ENCODE measurements at places on chromosomes 13 and 19. TPM values are rescaled to one million over a fixed set of nuclear protein-coding genes. Genes with fewer than 3 reads are reported as not detected.

DNA sequence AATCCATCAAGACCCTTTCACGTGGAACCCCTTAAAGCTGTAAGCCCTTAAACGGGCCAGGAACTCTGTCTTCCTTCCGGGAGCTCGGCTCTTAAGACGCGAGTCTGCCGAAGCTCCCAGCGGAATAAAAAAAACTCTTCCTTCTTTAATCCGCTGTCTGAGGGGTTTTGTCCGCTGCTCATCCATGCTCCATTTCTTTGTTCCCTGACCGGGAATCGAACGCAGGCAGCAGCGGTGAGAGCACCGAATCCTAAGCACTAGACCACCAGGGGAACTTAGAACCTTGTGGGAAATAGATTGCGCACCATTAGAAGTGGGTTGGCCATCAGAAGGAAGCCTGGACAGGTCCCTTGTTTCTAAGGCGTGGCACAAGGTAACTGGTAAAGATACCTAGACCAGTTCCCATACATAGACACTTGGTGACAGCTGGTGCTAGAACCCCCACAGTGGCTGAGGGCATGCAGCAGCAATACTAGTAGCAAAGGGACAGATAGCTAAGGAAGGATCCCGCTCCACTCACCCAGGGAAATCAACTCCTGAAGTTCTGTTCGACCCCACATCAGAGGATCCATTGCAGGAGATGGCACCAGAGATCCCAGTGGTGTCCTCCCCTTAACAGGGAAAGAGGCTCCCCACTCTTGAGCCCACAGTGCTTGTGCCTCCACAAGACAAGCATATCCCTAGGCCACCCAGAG lies 1.5 kb upstream of the RGCC start:
- no peaks in the 10 kb centered on the region for H3K36me3 ChIP-seq
- peaks cover 23% of the 10 kb centered on the region for H3K27me3 ChIP-seq
- no peaks in the 10 kb centered on the region for H3K4me1 ChIP-seq

DNA sequence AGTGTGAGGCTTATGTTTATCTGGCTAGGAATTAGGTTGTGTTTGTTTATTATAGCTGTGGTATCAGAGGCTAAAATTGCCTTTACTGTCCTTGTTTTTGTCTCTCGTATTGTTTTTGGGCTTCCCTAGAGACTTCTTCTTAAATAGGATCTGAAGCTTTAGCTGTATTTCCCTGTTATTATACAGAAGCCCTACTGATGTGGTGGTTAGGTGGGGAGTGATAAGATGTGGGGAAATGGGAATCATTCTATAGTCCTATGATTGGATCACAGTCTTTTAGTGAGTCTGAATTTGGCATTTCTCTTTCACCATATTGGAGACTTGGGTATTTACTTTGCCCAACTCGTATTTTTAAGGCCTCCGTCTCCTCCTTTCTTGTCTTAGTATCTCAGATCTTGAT lies 8.3 kb upstream of the KL start:
- H3K4me3 ChIP-seq, result no peak overlapping the region
- H3K4me1 ChIP-seq, result no peaks in the 10 kb centered on the region
- H3K27ac ChIP-seq, result no peak overlapping the region
- H3K27me3 ChIP-seq, result no peaks in the 10 kb centered on the region
- H3K36me3 ChIP-seq, result no peaks in the 10 kb centered on the region

- H3K4me3 ChIP-seq, result peak within 1 kb of the TSS; percentile 72
- H3K27me3 ChIP-seq, result no peaks in the 10 kb centered on the region
- peak; percentile 98 for DNase-seq
- H3K27ac ChIP-seq, result peak within 1 kb of the TSS; percentile 92
Observed at GRCh38 chr19:12551060-12551832, at the start of gene ZNF564. ZNF564 (minus strand) TSS chr19:12551482; CDS start chr19:12551332, 150 bp downstream.

DNA sequence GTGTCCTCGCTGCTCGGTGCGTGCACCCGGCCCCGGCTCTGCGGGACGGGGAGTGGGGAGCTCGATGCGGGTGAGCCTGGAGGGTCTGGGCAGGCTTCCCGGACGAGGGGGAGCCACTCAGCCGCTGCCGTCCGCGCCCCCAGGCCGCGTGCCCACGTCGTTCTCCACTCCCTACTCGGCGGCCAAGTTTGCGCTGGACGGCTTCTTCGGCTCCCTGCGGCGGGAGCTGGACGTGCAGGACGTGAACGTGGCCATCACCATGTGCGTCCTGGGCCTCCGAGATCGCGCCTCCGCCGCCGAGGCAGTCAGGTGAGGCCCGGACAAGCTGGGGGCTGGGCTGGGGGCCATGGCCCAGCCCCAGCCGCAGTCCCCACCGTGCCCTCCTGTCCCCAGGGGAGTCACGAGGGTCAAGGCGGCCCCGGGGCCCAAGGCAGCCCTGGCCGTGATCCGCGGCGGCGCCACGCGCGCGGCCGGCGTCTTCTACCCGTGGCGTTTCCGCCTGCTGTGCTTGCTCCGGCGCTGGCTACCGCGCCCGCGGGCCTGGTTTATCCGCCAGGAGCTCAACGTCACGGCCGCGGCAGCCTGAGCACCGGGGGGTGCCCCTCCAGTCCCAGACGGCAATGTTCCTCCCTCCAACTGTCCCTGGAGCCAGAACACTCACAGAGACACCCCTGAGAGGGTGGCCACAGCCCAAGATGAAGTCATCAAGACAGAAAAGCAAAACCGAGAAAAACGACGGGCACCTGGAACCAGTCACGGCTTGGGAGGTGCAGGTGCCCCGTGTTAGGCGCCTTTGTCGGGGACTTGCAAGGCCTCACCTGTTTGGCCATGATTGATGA lies 2.5 kb upstream of the RPL36 start:
- no peaks in the 10 kb centered on the region for H3K36me3 ChIP-seq
- H3K27me3 ChIP-seq, result no peaks in the 10 kb centered on the region
- no peak for DNase-seq
- H3K4me3 ChIP-seq, result peak overlapping the region; percentile 57
- H3K4me1 ChIP-seq, result peaks cover 11% of the 10 kb centered on the region

DNA sequence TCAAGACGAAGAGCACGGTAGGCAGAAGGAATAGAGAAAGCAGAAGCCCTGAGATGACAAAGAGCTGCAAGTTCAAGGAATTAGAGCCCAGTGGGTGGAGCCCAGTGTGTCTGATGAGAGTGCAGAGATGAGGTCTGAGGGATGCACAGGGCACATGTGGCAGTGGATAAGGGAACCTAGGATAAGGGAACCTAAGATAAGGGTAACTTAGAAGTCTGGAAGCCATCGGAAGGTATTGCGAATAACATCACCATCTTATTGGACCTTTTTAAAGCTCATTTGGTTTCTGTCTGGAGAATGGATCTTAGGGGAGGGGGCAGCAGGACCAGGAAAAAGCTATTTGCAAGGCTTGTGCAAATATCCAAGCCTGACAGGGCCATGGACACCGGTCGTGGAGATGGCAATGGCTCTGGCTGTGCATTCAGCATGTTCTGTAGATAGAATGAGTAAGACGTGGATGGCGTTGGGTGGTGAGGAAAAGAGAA lies 1.3 kb downstream of the FPR3 start:
- H3K4me1 ChIP-seq, result no peaks in the 10 kb centered on the region
- no peak overlapping the region for H3K27ac ChIP-seq
- H3K36me3 ChIP-seq, result no peaks in the 10 kb centered on the region
- H3K27me3 ChIP-seq, result no peaks in the 10 kb centered on the region
- no peak overlapping the region for H3K4me3 ChIP-seq

DNA sequence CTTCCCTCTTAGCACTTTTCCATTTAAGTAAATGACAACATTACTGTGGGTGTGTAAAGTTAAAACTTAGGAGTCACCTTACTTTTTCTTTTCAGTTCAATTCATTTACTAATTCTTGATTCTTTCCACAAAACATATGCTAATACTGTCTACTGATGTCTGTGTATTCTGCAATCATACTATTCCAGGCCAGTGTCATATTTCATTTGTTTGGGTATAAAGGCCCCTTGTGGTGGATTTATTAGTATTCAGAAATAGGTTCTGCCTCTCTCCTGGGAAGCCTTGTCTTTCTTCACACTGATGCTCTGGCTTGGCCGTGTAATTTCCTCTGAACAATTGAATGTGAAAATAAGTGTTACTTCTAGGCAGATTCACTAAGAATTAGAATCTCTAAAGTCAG lies 621.9 kb upstream of the SPRY2 start:
- H3K4me3 ChIP-seq, result no peak overlapping the region
- no peaks in the 10 kb centered on the region for H3K27me3 ChIP-seq
- H3K4me1 ChIP-seq, result no peaks in the 10 kb centered on the region
- no peak overlapping the region for H3K27ac ChIP-seq
- DNase-seq, result no peak

- no peak overlapping the region for H3K4me3 ChIP-seq
- no peak for DNase-seq
- H3K4me1 ChIP-seq, result no peaks in the 10 kb centered on the region
- no peak overlapping the region for H3K27ac ChIP-seq
- H3K27me3 ChIP-seq, result no peaks in the 10 kb centered on the region
Observed at GRCh38 chr13:102141625-102142472, 260.0 kb downstream of the FGF14 start.

DNA sequence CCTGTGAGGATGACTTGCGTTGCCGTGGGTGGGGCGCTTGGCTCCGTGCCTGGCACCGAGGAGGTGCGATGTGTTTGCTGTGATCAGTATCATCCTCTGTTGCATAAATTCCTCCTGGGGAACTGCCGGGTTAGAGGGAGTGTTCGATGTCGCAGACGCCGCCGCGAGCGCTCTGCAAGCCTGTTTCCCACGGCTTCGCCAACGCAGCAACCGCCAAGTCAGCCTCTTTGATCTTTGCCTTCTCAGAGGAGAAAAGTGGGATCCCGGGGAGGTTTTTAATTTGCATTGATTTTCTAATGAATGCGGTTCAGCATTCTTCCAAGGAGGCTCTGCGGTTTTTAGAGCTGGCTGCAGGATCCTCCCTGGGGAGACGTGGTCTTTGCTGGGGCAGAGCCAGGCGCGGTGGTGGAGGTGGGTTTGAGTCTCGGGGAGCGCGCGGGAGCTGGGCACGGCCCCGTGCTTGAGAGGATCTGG lies 7.6 kb downstream of the GPR32 start:
- DNase-seq, result no peak
- H3K4me1 ChIP-seq, result no peaks in the 10 kb centered on the region
- H3K27me3 ChIP-seq, result peaks cover 13% of the 10 kb centered on the region
- no peaks in the 10 kb centered on the region for H3K36me3 ChIP-seq
- H3K27ac ChIP-seq, result no peak overlapping the region

GRCh38 chr19:41595258-41595889 lies 19.4 kb downstream of the CEACAM21 start:
- DNase-seq, result peak; percentile 56
- no peaks in the 10 kb centered on the region for H3K4me1 ChIP-seq
- no peak overlapping the region for H3K27ac ChIP-seq
- H3K36me3 ChIP-seq, result no peaks in the 10 kb centered on the region
- no peaks in the 10 kb centered on the region for H3K27me3 ChIP-seq

GRCh38 chr19:658059-658839 lies 4.8 kb downstream of the RNF126 start:
- DNase-seq, result no peak
- peaks cover 9% of the 10 kb centered on the region for H3K36me3 ChIP-seq
- H3K4me3 ChIP-seq, result no peak overlapping the region
- H3K4me1 ChIP-seq, result peaks cover 28% of the 10 kb centered on the region
- H3K27me3 ChIP-seq, result no peaks in the 10 kb centered on the region
- H3K27ac ChIP-seq, result no peak overlapping the region

GRCh38 chr13:27933580-27934328 lies 14.0 kb downstream of the PDX1 start:
- DNase-seq, result no peak
- H3K27ac ChIP-seq, result no peak overlapping the region
- H3K4me1 ChIP-seq, result no peaks in the 10 kb centered on the region
- no peak overlapping the region for H3K4me3 ChIP-seq
- H3K36me3 ChIP-seq, result no peaks in the 10 kb centered on the region

GRCh38 chr13:94997126-94997525 lies 284.8 kb upstream of the SOX21 start:
- no peak overlapping the region for H3K27ac ChIP-seq
- H3K4me1 ChIP-seq, result no peaks in the 10 kb centered on the region
- H3K27me3 ChIP-seq, result no peaks in the 10 kb centered on the region
- no peaks in the 10 kb centered on the region for H3K36me3 ChIP-seq
- no peak for DNase-seq

- DNase-seq, result no peak
- H3K4me1 ChIP-seq, result no peaks in the 10 kb centered on the region
- no peak overlapping the region for H3K4me3 ChIP-seq
- H3K27me3 ChIP-seq, result no peaks in the 10 kb centered on the region
- H3K36me3 ChIP-seq, result no peaks in the 10 kb centered on the region
- no peak overlapping the region for H3K27ac ChIP-seq
Observed at GRCh38 chr19:16739546-16739945, 19.9 kb downstream of the NWD1 start.

DNA sequence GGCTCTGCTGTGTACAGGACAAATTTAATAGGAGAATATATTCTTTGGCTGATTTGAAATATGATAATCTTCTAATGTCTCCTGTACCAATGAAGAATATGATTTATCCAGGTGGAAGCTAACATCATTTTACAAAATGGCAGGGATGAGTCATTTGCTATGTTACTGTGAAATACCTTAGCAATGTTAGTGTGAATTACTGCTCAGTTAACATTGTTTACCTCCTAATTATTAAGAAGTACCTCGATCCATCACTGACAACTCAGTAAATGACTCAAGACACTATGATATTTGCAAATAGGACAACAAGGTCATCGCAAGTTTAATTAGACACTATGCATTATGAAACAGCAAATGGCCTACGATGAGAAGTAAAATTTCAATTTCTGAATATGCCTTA lies 309.1 kb upstream of the EDNRB start:
- no peak for DNase-seq
- H3K27me3 ChIP-seq, result no peaks in the 10 kb centered on the region
- H3K4me1 ChIP-seq, result no peaks in the 10 kb centered on the region
- H3K27ac ChIP-seq, result no peak overlapping the region
- H3K4me3 ChIP-seq, result no peak overlapping the region
- H3K36me3 ChIP-seq, result no peaks in the 10 kb centered on the region

DNA sequence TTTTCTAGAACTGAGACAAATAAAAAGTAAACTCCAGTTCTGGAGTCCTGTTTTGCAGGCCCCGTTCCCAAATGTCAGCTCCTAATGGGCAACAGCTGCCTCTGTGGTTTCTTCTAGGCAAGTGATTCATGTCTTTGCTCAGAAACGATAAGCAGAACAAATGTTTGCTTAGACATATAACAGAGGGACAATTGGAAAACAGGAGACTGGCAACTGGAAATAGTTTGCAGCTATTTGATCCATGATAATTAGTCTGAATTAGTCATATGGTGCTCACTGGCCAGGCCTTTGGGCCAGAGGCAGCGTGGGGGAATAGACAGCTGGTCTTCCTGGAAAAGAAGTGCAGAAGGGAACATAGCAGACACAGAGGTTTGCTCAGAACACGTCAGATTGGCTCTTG lies 29.2 kb upstream of the TSHZ3 start:
- H3K36me3 ChIP-seq, result no peaks in the 10 kb centered on the region
- no peaks in the 10 kb centered on the region for H3K27me3 ChIP-seq
- no peak overlapping the region for H3K4me3 ChIP-seq
- no peaks in the 10 kb centered on the region for H3K4me1 ChIP-seq

MCEMP1 gene
- not detected for total RNA-seq

CYP4F22 gene
- 0.22 TPM for total RNA-seq

SYNGR4 gene
- not detected for total RNA-seq

PHF11 gene
- 24.1 TPM for total RNA-seq

ZIM2 gene
- total RNA-seq, result not detected

CYP2A7 gene
- total RNA-seq, result 0.37 TPM

NTN5 gene
- total RNA-seq, result 0.32 TPM

POSTN gene
- 40.3 TPM for total RNA-seq

FAM216B gene
- total RNA-seq, result not detected
